Stimulated activated CD4-positive, alpha-beta T cell treated with anti-CD3 and anti-CD28 coated beads, Interleukin-15, amount 100 ng/mL, for 1 hour (primary cell): ENCODE measurements at places on chromosomes 3 and 15.

GRCh38 chr3:189071446-189071845, 100.3 kb upstream of the TPRG1 start:
- DNase-seq: no peak

- no peak for DNase-seq
Measured at GRCh38 chr3:123640740-123641462, 56.0 kb upstream of the HACD2 start.

- no peak for DNase-seq
Measured at GRCh38 chr3:64548200-64548889, 139.5 kb downstream of the ADAMTS9 start.

DNA sequence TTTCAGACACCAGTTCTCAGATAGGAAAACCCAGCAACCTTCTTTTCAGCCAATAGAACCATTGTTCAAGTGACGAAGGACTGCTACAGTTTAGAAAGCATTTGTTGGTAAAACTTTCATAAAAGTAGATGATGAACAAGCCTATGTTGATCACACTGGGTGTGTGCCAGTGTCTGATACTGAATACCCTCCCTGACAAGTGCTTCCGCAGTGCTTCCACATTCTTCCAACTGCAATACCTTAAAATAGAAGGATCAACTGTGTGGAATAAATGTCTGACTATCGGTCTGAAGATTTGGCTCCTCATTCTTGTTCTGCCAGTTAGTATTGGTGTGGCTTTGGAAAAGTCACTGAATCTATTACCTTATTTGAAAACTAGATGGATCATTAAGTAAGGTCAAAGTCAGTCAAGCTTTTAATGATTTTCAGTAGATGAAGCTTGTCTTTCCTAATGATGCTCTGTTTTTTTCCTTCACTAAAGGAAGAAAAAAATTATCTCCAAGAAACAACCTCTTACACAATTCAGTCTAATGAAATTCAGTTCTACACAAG, 479.4 kb upstream of the CBLB start:
- no peak for DNase-seq

GRCh38 chr15:40280260-40281056, 2.4 kb downstream of the ANKRD63 start:
- no peak for DNase-seq

GRCh38 chr3:150840802-150841515, 64.3 kb downstream of the MINDY4B start:
- DNase-seq: no peak

GRCh38 chr3:34365771-34366170, 567.3 kb downstream of the PDCD6IP start:
- DNase-seq: no peak

GRCh38 chr3:8608791-8609467, 35.7 kb downstream of the SSUH2 start:
- no peak for DNase-seq

GRCh38 chr3:127121885-127122284, 71.0 kb upstream of the PRR23E start:
- no peak for DNase-seq

GRCh38 chr3:2958551-2958950, 151.6 kb downstream of the IL5RA start:
- DNase-seq: no peak

DNA sequence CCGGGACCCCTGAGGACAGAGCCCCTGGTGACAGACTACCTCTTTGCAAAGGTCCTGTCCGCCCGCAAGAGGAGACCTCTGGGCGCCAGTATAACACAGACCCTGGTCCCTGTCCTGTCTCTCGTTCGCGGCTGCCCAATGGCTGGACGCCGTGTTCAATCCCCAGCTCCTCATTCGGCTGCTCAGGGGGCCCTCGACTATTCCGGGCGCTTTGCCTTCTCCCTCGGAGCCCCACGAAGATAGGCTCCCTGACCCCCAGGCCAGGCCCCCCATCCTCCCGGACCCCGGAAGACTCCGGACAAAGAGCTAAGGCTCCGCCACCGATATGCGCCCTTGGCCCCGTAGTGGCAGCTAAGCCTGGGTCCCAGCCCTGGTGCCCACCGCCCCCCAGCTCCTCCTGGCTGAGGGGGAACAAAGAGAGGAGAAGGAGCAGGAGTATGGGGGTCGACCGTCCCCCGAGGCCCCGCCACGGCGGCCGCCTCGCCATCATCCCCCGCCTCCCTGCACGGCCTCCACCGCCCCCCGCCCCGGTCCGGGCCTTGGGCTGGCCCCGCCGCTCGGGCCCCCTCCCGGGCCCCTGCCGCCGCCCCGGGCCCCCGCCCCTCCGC, 437 bp downstream of the CELSR3 start:
- no peak for DNase-seq

GRCh38 chr3:127486321-127486944, 104.1 kb downstream of the TPRA1 start:
- DNase-seq: no peak

- no peak for DNase-seq
Measured at GRCh38 chr3:129855170-129855831, 38.2 kb downstream of the TMCC1 start.

- DNase-seq: no peak
Measured at GRCh38 chr15:88621789-88622604, 857 bp downstream of the AEN start.

GRCh38 chr15:34837246-34838016, 42.1 kb upstream of the ACTC1 start:
- DNase-seq: no peak

DNA sequence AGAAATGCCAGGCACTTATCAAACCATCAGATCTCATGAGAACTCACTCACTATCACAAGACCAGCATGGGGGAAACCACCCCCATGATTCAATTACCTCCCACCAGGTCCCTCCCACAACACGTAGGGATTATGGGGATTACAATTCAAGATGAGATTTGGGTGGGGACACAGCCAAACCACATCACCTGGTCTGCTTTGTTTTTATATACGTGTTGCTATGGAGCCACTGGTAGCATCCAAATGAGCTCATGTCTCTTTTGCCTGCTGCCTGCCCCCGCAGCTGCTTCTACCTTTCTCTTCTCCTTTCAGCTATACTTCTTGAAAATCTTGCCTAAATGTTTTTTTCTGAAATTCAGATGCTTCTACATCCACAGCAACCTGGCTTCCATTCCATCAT, 26.8 kb upstream of the PCOLCE2 start:
- no peak for DNase-seq

DNA sequence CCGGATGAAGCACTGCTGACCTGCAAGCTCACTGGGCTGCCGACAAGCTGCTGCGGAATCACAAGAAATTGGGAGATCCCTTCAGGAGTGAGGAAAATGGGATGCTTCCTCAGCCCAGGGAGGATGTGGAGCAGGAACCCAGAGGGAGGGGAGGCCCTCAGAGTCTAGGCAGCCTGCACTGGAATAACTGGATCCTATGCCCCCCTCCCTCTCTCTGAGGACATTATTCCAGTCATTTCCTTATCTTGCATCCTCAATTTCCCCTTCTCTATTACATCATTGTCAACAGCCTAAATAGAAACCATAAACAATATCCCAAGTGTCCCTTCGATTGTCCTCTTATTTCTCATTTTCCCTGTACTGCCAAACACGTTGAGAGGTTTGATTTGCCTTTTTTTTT, 169.0 kb downstream of the OPA1 start:
- DNase-seq: no peak

- no peak for DNase-seq
Measured at GRCh38 chr15:38377636-38378035, 76.3 kb upstream of the FAM98B start.

DNA sequence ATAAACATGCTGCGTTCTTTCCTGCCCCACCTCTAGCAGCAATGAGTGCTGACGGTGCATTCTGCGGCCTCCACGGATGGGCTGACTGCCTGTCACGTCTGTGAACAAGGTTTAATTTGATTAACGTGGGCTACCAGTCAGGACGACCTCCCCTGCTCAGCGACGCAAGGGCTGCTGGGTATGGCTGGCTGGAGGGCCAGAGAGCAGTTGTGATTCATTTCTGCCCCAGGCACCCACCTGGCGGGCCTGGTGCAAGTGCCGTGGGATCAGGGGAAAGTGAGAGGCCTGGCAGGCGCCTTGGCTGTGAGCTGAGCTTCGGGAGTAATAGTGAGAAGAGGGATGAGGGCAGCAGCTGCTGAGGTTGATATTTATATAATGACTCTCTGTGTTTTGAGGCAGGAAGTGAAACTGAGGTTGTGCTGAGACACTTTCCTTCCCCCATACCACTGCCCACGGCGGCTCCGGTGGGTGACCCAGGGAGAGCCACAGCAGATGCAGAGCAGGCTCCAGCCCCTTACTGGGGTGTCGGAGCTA, 190.4 kb upstream of the BCL6 start:
- DNase-seq: no peak

GRCh38 chr3:26807272-26807671, 184.7 kb downstream of the LRRC3B start:
- no peak for DNase-seq

DNA sequence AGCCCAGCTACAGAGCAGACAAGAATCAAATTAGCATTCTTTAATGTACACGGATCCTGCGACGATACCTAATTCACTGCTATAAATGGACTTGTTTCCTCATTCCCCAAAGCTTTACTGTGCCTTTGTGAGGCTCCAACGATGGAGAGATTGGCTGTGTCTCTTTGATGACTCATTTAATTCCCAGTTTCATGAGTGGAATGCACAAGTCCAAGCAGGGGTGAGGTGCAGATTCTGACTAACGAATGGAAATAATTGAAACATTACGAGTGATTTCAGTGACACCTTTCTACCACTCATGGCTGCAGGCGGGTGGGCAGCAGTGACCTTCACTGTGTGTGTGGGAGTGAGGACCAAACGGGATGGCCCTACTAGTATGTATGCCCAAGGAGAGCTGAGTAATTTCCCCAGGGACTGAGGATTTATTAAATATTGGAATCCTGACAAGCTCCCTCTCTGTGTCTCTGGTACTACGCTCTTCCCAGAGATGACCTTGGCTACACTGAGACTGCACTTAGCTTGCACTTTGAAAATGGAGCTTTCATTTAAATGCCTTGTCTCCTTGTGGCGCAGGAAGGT, 156.7 kb downstream of the CACNA2D3 start:
- no peak for DNase-seq

- no peak for DNase-seq
Measured at GRCh38 chr15:99121691-99122410, 17.0 kb downstream of the SYNM start.

GRCh38 chr15:74322558-74323180, 44.8 kb downstream of the CYP11A1 start:
- peak; percentile 10 for DNase-seq

- DNase-seq: no peak
Measured at GRCh38 chr3:3599016-3599415, 200.2 kb upstream of the LRRN1 start.

- no peak for DNase-seq
Measured at GRCh38 chr3:141469720-141470119, 17.1 kb upstream of the RASA2 start.

DNA sequence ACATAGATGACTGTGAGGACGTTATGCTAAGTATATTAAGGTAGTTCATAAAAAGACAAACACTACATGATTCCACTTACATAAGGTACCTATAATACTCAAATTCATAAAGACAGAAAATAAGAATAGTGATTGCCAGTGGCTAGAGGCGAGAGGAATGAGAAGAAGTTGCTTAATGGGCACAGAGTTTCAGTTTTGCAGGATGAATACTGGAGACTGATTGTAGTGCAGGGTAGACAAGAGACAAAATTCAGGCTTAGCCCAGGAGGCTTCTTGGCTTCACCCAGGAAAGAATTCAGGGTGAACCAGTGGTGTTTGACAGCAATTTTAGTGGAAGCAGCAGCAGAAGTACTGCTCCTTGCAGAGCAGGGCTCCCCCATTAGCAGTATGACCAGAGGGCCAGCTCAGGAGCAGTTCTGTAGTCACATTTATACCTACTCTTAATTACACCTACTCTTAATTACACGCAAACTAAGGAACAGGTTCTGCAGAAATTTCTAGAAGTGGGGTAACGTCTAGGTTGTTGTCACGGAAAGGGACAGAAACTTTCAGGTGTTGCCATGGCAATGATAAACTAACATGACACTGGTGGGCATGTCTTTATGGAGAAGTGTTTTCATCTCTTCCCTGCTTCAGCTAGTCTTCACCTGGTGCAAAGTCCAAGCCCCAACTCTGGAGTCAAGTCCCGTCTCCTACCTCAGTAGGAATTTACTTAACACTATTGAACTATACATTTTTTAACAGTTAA, 55.2 kb downstream of the TBL1XR1 start:
- no peak for DNase-seq

DNA sequence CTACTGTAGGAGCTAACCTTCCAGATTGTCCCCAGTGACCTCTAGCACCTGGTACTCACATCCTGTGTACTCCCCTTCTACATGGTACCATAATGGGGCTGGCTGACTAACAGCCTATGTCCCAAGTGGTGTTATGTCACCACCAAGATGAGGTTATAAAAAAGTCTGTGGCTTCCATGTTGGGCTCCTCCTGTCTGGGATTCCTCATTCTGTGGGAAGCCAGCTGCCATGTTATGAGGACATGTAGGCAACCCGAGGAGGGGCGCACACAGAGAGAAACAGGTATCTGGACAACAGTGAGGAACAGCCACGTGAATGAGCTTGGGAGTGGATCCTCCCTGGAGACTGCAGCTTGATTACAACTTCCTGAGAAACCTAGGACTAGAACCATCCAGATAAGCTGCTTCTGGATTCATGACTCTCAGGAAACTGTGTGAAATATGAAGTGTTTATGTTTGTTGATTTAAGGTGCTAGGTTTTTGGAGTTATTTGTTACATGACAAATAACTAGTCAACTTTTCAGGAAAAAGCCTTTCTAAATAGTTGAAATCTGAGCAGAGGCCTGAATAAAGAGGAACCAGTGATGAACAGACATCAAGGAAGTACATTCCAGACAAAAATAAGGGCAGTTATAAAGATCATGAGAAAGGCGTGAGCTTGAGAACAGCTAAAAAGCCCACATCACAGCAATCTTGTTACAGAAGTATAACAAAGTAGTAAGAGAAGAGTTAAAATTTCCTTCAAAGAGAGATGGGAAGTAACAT, 21.7 kb downstream of the GOLIM4 start:
- DNase-seq: no peak

DNA sequence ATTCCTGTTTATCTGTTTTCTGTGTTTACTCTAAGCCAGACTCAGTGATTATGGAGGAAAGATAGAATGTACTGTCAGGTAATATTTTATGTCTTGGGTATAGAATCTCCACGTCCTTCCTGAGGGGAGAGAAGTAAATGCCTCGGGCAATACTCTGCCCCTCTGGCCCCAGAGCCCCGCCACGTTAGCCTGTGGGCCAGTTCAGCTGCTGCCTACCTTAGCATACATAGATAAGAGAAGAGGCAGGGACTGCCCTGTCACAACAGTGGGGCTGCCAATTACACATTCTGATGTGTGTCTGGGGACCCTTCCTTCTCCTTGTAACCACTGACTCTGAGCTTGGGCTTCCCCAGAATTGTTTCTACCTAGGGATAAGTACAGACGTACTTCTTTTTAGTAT, 347.7 kb upstream of the ATP11B start:
- no peak for DNase-seq

- no peak for DNase-seq
Measured at GRCh38 chr15:48052946-48053345, 67.8 kb upstream of the SLC24A5 start.

- no peak for DNase-seq
Measured at GRCh38 chr15:41634072-41634626, 26.1 kb upstream of the MGA start.

- DNase-seq: no peak
Measured at GRCh38 chr3:15497964-15498363, 23.5 kb downstream of the COLQ start.
